Osteoblast (primary cell): ENCODE measurements at places on chromosomes 4 and X.

- DNase-seq = no peak
These were observed 740.3 kb downstream of the CENPC start for GRCh38 chr4:66804979-66805378.

DNA sequence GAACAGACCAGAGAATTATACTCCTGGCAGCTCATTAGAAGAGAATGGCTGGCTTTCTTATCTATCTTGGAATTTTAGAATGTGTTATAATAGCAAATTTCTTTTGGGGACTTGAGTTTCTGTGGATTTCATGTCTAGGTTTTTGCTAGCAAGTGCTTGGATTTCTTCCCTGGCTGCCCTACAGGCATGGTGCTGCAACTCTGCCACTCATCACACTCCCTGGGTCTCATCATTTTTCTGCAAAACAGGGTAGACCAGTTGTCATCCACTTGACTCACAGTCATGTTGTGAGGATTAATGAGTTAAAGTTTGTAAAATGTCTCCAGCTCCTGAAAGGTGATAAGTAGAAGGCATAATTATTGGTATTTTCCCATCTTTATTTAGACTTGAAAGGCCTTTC lies 60.7 kb upstream of the LCORL start:
- DNase-seq = no peak

GRCh38 chr4:176883108-176883550 lies 90.4 kb upstream of the VEGFC start:
- no peak for DNase-seq

DNA sequence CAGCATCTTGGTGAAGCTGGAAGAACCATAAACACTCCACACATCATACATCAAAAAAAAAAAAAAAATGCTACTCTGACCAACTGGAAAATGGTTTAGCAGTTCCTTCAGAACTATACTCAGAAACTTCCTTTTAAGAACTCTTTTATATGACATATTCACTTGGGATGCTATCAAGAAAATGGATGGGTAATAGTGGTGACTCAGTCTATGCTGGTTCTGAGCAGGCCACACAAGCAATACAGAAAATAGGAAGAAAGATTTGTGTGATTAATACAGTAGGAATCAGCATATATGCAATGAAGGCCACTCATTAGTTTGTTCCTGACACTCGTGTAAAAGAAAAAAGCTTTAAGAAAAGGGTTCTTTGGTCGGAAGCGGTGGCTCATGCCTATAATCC lies 123.5 kb upstream of the FAT4 start:
- DNase-seq = peak; percentile 94

DNA sequence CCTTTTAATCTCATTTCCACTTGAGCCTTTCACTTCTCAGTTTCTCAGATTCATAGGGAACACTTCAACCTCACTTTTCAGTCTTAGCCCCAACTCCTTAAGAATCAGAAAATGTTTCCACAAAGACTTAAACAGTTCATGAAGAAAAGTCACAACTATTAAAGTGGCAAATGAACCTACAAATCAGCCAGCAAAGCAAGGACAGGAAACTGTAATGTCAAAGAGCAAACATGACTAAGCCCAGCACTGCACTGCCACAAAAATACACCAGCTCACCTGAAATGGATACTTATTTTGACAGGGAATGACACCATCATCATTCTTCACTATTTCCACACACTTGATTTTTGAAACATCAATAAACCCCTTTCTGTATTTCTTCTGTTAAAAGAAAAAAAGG lies 41.8 kb upstream of the TXK start:
- DNase-seq = no peak

DNA sequence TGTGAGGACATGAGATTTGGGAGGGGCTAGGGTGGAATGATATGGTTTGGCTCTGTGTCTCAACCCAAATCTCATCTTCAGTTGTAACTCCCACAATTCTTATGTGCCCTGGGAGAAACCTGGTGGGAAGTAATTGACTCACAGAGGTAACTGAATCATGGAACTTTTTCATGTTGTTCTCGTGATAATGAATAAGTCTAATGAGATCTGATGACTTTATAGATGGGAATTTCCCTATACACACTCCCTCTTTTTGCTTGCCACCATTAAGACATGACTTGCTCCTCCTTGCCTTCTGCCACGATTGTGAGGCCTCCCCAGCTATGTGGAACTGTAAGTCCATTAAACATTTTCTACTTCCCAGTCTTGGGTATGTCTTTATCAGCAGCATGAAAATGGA lies 253.2 kb upstream of the GK2 start:
- DNase-seq = no peak

DNA sequence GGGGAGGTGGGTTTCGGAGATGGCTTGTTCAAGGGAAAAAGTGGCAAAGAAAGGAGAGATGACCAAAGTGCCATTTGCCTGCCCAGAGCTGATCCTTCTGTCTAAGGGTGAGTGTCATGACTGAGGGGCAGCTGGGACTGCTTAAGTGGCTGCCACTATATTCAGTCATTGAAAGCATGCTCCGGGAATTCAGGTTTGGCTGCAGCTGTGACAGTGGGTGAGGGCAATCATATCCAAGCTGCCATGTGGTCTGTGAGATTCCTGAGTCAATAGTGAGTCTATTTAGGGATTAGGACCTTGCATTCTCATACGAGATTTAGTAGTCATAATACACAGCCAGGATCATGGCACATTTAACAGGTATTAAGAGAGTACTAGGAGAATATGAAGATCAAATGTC lies 138.8 kb upstream of the BANK1 start:
- no peak for DNase-seq

- DNase-seq = no peak
These were observed 351.9 kb downstream of the PCDH18 start for GRCh38 chr4:137180349-137180748.

- no peak for DNase-seq
These were observed 11.2 kb upstream of the FREM3 start for GRCh38 chr4:143711543-143712154.

DNA sequence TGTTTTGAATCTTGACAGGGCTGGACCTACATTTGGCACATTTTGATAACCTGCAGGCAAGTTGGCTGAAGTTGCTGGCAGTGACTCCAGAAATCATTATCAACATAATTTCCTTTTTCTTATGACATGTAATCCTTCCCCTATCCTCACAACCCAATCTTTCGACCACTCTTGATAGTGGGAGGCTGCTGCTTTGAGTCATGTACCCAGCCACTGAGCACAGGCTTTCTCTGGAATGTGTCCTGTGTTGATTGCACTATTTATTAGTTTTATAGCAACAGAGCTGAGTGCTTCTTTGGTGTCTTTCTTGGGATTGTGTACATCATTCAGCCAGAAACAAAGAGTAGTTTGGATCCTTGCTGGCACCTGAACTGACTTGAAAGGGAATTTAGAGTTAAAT lies 183.1 kb upstream of the LEF1 start:
- DNase-seq = no peak

GRCh38 chr4:159480826-159481225 lies 377.9 kb downstream of the RAPGEF2 start:
- no peak for DNase-seq

- no peak for DNase-seq
These were observed 47.7 kb upstream of the MAN2B2 start for GRCh38 chr4:6527259-6527658.

GRCh38 chrX:28880136-28880535 lies 292.9 kb downstream of the IL1RAPL1 start:
- DNase-seq = no peak

GRCh38 chrX:27694667-27695066 lies 104.5 kb downstream of the DCAF8L2 start:
- no peak for DNase-seq

GRCh38 chr4:75895744-75896314 lies 6.4 kb downstream of the PPEF2 start:
- DNase-seq = peak; percentile 18

DNA sequence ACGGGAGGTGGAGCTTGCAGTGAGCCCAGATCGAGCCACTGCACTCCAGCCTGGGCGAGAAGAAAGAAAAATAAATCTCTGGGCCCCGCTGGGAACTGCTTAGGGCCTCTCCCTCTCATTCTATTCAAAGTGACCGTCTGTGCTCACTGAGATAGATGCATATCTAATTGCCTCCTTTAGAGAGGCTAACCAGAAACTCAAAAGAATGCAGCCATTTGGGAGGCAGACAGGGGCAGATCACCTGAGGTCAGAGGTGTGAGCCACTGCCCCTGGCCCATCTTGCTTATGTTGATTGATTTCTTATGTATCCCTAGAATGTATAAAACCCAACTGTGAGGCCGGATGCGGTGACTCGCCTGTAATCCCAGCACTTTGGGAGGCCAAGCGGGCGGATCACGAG lies 6.2 kb upstream of the CSF2RA start:
- DNase-seq = no peak

GRCh38 chrX:141469469-141469868 lies 115.1 kb downstream of the SPANXA1 start:
- DNase-seq = no peak

DNA sequence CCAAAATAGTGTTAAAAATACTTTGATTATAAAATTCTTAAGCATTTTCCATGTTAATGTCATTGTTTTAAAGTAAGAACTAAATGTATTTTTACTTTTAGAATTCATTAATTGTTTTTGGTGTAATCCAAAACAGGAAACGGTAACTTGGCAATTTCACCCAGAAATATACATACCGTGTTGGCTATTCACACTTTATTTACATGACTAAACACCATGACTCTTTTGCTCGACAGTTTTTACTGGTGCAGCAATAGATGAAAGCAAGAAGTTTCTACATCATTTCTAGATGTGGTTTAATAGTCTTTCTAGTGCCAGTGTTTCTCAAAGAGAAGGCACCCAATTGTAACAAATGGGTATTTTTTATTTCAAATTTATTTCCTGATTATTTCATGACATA lies 25.6 kb upstream of the MAGEA1 start:
- no peak for DNase-seq

DNA sequence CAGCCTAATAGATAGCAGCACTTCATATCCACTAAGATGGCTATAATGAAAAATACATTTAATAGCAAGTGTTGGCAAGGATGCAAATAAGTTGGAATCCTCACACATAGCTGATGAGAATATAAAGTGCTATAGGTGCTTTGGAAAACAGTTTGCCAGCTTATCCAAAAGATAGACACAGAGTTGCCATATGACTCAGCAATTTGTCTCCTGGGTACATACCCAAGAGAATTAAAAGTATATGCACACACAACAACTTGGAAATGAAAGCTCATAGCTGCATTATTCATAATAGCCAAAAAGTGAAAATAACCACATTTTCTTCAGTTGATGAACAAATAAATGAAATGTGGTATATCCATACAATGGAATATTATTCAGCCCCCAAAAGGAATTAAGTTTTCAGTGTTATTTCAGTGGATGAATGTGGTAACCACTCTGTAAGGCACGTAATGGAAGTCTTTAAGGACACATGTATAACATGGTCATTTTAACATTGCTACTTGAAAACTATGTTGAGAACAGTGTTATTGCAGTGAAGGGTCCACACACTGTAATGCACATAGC lies 320.9 kb upstream of the ADGRL3 start:
- DNase-seq = no peak

- DNase-seq = no peak
These were observed 80.5 kb upstream of the TMEM150C start for GRCh38 chr4:82642331-82642730.

- no peak for DNase-seq
These were observed 684.4 kb upstream of the GNPDA2 start for GRCh38 chr4:45410701-45411210.

DNA sequence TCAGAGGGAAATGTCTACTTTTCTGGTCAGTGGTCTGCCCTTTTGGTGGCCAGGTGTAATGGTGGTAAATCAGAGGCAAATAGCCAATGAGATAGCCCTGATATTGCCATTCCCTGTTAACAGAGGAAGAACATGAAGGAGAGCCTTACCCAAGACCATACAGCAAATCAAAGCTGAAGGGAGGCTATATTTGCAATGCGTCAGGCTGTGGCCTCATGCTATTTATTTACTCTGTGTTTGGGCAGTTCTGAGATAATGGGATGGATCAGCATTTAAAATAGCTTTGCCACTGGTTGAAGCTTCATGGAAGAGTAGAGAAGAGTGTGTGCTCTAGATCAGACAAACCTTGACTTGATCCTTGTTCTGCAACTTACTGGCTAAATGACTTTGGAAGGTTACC lies 73.3 kb upstream of the MAML3 start:
- DNase-seq = no peak

DNA sequence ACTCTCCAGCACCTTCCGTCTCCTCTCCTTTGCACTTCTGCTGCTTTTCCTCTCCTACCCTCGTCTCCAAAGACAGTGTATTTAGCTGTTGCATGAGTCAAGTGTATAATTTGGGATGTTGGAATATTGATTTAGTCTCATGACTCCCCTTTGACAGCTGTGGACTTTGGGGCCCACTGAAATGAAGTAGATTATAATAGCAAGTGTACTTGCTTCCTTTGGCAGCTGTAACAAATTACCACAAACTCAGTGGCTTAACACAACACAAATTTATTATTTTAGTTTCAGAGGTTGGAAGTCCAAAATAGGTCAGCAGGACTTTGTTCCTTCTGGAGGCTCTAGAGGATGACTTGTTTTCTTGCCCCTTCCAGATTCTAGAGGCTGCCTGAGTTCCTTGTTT lies 29.5 kb upstream of the MSL3 start:
- no peak for DNase-seq

DNA sequence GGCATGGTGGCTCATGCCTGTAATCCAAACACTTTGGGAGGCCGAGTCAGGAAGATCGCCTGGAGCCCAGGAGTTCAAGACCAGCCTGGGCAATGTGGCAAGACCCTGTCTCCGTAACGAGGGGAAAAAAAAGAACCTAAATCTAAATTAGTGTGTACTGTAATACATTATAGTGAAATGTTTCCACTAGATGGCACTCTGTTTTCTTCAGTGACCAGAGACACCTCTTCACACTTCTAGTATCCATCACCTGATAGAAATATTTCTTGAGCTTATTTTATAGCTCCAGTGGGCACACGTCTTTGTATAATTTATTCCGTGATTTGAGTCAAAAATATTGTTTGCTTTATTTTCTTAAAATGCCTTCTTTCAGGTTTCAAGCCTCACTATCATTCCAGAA lies 600.9 kb upstream of the DIPK2B start:
- no peak for DNase-seq
